ENCODE measurements at places on chromosomes 5 and 9.

GRCh38 chr5:108481355-108481931 is 99.5 kb upstream of the FBXL17 start:
- no peak for DNase-seq

DNA sequence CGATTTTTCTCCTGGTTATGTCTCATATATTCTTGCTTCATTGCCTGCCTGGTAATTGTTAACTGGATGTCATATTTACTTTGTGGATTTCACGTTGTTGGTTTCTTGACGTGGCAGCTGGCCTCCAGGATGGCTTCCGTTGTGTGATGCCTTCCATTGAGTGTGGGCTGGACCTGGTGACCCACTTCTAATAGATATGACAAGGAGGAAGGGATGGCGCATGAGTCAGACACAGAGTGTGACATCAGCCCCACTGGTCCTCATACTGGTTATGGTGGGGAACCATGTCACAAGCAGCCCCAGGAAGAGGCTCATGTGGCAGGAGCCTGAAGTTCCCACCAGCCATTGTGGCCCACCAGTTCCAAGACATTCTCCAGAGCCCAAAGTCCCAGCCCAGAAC is 6.4 kb upstream of the PAEP start:
- DNase-seq: no peak

DNA sequence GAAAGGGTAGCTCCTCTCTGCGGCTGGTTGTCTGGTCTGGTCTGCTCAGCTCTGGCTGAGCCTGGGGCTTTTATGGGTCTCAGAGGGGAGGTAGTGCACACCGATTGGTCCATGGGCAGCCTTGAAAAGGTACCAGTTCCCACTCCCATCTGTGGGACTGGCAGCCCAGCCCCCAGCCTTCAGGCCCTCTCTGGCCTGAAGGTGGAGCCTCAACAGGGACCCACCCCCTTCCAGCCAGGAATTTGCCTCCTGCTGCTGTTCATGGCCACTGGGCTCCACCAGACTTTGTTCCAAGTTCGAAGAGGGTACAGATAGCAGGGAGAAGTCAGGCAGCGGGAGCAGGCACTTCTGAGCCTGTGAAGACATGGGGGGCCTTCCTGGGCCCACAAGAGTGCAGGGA is 165.3 kb upstream of the SLC27A6 start:
- no peak for DNase-seq

DNA sequence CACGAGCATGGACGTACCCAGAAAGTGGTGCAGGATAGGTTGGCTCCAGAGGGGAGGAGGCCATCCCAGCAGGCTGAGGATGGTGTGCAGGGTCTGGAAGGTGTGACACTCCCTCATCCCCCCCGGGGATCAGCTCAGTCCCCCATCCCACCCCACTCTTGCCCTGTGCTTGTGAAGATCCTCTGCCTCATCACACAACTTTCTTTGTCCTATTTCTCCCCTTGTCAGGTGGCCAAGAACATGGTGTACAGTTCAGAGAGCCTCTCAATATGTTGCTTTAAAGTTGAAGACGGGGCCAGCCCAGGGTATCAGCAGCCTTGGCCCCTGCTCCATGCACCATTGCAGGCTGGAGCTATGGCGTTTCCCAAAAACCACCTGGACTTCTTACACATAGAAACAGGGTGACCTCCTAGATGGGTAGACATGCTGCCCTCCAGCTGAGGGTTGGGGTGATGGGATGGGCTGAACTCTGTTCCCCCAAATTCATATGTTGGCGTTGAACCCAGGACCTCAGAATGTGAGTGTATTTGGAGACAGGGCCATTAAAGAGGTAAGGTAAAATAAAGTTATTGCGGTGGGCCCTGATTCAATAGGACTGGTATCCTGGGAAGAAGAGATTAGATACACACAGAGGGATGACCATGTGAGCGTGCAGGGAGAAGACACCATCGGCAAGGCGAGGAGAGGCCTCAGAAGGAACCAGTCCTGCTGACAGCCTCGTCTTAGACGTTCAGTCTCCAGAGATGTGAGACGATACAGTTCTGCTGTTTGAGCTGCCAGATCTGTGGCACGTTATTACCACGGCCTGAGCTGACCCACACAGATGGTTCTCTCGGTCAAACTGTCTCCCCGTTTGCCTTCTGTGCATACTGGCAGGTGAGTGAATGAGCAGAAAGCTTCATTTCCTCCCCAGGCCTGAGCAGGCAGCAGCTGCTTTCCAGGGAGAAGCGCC is 272.5 kb downstream of the GADD45G start:
- DNase-seq: no peak

- DNase-seq: no peak
Measured at GRCh38 chr9:117705386-117705785, 1.2 kb downstream of the TLR4 start.

DNA sequence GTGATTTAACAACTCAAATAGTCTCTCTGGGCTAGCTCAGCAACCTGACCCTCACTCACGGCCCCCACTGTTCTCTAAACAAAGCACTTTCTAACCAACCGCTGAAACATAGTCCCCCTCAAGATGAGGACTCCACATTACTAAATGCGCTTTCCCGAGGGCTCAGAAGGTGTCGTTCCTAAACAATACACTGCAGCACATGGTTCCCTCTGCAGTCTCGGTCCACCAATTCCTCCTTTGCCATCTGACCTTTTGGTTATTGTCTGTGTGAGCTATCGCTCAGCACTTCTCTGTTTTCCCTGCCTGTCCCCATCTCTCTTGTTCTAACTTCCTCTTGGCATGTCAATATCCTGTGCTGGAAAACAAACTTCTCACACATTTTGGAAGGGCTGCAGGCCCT is 7.2 kb downstream of the EPB41L4A start:
- DNase-seq: no peak

GRCh38 chr9:88198341-88198807 is 60.1 kb upstream of the SPATA31C2 start:
- DNase-seq: peak; percentile 9

DNA sequence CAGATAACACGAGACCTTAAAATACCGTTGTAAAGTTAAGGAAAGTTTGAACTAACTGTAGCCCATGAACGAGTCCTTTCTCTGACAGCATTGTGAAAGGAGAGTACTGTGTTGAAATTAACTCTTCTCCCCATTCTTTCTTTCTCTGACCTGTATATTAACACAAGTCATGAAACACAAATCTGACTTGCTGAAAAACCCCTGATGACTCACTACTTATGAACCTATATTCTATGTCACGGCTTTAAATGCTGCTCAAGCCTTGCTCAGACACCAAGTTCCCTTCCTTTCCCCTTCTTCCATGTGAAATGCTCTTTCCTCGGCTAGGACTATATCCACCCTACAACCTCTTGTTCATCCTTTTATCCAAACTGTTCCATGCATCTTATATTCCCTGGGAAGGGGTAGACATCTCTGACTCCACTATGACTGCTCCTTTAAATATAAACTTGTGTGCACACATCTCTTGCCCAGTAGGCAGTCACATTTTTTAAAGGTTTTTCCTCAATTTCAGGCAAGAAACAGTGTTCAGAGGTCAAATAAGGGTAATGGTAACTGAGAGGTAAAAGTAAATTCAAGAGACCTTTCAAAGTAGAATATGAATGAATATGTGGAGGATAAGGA is 142.9 kb downstream of the NFIB start:
- no peak for DNase-seq

DNA sequence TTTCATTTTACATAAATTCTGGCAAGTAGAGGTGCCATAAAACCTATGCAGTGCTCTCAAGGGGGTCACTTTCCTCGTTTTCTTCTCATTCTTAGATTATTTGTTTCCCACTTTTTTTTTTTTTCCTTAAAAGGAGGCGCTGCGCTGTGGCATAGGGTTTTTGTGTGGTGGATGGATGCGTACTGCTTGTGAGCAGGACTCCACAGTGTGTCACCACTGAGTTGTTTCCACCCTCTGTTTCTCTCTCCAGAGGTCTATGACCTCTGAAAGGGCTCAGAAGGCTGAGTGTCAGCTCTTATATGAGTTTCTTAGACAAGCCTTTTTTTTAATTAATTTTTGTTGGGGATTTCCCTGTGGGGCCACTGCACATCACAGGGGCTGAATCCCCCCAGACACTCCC is 13.6 kb upstream of the CLTB start:
- no peak for DNase-seq

GRCh38 chr5:13910637-13911288 is 33.7 kb downstream of the DNAH5 start:
- no peak for DNase-seq

DNA sequence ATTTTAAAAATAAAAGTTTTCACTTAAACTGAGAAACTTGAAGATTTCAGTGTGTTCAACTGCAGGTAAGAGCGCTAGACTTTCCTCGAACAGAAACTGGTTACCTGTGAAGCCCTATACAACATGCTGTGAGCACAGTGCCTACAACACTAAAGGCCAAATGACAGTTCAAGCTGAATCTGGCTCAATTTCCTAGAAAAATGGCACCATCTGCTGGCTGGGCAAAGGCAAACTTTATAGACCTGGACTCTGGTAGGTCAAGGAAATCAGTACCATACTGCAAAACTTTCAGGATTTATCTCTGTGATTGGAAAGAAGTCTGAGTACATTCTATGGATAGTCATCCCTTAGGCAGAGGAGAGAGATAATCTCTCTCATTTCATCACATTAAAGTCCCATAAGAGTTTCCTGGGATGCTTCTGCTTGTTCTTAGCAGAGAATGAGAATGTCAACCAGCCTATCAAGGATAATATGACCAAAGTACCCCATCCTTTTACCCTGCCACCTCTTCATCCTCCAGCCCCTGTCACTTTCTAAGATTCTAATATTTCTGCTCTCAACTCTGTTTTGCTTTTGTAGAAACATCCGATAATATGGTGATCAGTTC is 31.8 kb upstream of the FOXB2 start:
- DNase-seq: no peak

DNA sequence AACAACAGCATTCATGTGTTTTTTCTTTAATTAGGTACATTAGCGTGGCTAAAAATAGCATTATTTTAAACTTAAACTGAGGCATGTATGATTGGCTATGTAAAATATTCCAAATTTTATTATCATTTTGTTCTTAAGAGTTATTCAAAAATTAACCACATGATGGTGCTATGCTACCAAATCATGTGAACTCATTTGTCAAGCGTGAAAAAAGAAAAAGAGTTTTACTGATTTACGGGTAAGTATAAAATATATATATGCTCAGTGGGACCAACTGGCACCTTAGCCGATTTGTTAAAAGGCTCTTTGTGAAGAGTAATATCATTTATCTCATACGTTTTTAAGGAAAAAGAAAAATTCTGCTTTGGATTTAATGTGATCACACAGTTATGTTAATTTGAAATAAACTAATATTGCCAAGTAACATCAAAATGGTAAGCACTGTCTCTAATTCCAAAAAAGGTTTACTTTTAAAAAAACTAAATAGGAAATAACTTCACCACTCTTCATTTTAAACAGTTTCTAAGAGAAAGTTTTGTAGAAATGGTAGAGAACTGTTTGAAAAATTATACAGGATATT is 1042.3 kb downstream of the CDH12 start:
- DNase-seq: no peak

GRCh38 chr5:158634714-158635113 is 465.0 kb downstream of the EBF1 start:
- no peak for DNase-seq

DNA sequence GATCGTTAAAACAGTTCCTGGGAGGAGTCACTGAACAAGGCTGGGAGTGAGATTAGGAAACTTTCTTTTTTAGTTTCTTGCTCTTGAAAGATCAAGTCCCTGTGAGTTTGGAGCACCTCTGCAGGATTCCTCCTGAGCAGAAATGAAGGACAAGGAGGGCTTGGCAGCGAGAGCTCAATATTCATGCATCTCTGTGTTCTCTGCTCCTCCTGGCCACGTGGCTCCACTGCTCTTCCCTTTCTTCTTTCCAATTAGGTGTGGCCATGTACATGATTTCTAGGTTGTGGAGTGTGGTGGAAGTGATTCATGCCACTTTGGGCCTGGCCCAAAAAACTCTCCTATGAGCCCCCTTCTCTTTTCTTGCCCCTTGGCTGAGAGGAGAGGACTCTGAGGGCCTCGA is 67.2 kb downstream of the FGF18 start:
- no peak for DNase-seq

- no peak for DNase-seq
Measured at GRCh38 chr5:41118177-41118576, 47.0 kb upstream of the MROH2B start.

DNA sequence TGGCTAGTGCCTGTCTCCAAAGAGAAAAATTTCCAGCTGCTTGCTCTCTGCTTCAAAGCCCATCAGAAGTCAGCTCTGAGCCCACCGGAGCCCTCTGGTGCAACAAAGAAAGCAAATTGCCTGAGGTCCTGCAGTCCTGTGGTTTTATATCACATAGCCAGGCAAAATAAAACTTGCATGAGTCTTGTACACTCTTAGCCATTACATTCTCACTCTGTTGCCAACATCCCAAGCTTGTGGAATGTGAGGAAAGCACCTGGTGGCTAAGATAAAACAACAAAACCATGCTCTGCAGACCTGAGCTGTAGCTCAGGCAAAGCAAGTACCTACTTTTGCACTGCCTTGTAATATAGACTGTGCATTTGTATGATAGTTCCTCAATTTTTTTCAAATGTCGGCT is 133.7 kb downstream of the GPBP1 start:
- no peak for DNase-seq

DNA sequence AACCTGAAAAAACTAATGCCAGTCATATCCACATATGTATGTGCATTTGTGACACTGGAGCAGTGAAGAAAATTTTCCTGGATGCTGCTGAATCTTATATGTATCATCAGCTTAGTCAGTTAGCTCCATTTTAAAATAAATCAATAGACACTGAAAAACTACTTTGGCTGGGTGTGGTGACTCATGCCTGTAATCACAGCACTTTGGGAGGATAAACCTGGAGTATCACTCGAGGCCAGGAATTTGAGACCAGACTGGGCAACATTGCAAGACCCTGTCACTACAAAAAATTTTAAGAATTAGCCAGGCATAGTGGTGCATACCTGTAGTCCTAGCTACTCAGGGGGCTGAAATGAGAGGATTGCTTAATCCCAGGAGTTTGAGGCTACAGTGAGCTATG is 511.0 kb upstream of the TLE4 start:
- DNase-seq: no peak

DNA sequence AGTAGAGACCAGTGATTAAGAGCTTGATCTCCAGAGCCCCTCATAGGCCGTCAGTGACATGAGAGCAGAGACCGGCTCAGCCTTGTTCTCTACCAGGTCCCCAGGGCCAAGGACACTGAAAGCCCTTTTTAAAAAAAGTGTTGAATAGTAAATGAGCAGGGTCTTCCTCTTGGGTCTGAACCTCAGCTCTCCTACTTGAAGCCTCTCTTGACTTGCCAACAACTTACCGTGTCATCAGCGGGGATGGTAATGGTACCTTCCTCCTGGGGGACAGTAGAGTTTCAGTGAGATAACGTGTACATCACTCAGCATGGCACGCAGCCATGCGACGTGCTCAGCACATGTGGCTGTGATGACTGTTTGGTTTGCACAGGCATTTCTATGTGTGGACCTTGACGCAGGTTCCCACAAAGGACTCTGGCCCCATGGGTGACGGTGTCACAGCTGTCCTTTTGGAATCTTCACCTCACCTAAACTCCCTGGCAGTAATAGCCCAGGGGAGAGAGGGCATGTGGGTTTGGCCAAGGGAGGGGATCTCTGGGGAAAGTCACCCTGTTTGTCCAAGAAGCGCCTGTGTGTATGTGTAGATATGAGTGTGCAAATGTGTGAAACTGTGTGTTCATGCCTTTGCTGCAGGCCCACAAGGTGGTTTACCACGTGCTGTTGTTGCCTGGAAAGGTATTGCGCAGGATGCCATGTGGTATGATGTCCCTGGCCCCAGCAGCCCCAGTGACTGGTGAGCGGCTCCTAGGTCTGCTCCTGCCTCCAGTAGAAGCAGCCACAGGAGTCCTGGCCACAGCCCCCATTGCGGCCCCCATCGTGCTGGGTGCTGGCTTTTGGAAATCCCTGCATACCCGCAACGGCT is 18.7 kb downstream of the ERGIC1 start:
- DNase-seq: no peak

Data from CD4-positive, alpha-beta T cell treated with Interleukin-1 beta for 1 hour (primary cell).